ENCODE measurements at places on chromosomes 2 and 18.

GRCh38 chr2:57444752-57445430 lies 601.7 kb upstream of the VRK2 start:
- DNase-seq = no peak

DNA sequence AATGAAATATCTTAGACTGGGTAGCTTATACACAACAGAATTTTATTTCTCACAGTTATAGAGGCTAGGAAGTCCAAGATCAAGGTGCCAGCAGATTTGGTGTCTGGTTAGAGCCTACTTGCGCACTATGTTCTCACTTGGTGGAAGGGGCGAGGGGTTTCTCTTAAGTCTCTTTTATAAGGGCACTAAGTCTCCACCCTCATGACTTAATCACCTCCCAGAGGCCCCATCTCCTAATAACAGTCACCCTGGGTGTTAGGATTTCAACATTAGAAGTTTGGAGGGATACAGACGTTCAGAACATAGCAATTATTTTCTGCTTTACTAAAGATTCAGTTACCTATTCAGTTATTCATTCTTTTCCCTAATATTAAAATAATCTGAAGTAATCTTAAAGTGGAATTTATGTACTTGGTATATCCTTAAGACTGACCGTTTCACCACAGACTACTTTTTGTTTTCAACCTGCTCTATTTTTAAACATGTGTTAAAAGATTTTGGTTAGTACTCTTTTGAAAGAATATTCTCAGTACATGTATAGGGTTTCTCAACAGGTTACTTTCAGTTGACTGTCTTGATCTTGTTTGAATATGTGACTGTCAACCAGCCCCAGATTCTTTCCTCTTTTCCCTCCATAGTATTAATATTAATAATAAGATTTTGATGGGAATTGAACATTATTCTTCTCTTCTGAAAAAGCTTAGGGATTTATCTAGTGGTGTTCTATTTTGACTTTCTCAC lies 130.0 kb downstream of the TAF4B start:
- no peak for DNase-seq

DNA sequence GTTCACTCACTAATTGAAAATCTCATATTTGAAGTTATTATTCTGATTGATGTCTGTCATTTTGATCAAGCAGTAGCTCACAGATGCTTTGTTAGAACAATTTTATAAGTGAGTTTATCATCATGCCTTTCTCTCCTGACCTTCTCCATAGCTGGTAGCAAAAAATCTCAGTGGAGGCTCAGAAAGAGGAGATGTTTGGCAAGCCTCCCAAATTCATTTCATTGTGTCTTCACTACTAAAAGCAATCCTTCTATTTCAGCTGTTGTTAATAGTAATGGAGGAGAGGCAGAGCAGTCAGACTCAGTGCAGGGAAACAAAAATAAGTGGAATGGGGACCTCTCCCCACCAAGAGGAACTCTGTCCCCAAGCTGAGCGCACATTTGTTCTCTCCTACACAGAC lies 2127.8 kb upstream of the CELF4 start:
- DNase-seq = no peak

- peak; percentile 37 for DNase-seq
These were observed 28.0 kb downstream of the CROCC2 start for GRCh38 chr2:240933966-240934700.

DNA sequence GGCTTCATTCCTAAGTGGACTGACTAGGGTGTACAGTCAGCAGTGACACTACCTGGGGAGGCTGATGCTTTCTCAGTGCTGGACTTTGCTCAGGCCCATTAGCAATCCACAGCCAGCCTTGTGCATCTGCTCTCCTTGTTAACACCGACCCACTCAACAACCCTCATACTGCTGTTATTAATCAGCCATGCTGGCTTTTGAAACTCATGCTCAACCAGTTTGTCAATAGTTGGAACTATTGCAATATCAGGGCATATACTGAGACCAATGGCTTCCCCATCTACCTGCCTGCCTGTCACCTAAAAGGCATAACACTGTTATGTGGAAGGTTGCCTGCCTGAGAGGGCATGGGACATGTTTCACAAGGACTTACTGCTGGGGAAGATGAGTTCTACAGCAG lies 39.4 kb downstream of the GAD1 start:
- DNase-seq = no peak

DNA sequence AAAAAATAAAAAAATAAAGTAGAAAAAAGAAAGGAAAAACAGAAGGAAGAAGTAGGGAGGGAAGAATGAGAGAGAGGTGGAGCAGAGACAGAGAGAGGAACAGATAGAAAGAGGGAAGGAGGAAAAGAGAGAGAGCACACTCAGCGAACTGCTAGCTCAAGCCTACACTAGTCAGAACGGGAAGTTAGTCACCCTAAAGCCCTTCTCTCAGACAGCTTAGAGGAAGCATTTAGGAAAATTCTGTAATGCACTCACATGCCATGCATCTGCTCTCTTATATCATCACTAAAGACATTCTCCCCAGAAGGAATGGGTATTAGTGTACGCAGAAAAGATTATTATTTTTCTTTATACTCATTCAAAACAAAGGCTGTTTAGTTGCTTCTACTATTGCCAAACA lies 68.1 kb upstream of the SULT1C3 start:
- DNase-seq = no peak

- no peak for DNase-seq
These were observed 46.3 kb upstream of the CCBE1 start for GRCh38 chr18:59743566-59743965.

GRCh38 chr2:4180631-4181030 lies 477.3 kb downstream of the DCDC2C start:
- no peak for DNase-seq

DNA sequence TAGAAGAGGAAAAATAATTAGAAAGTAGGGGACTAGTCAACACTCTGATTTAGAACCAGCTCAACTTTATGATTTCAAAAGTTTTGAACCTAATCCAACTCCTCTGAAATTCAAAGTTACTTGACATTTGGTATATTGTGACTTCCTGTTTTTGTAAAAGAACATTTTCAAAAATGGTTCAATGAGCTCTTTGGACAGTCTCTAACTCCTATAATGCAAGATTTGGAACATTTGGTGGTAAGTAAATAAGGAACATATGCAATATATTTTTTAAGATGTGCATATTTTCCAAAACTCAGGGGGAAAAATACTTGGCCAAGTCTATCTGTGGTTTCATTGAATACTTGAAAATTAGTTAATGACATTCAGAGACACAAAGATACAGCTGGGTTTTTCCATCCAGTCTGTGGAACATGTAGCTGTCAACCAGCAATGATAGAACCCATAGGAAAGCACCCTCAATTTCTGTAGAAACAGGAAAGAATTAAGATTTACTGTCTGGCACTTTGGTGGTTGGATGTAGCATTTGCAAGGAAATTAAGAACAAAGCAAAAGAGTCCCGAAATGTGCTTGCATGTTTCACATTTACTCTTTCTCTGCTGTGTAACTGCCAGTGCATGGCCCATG lies 17.0 kb upstream of the ANKRD44 start:
- no peak for DNase-seq

GRCh38 chr2:225103737-225104141 lies 61.5 kb upstream of the DOCK10 start:
- no peak for DNase-seq

DNA sequence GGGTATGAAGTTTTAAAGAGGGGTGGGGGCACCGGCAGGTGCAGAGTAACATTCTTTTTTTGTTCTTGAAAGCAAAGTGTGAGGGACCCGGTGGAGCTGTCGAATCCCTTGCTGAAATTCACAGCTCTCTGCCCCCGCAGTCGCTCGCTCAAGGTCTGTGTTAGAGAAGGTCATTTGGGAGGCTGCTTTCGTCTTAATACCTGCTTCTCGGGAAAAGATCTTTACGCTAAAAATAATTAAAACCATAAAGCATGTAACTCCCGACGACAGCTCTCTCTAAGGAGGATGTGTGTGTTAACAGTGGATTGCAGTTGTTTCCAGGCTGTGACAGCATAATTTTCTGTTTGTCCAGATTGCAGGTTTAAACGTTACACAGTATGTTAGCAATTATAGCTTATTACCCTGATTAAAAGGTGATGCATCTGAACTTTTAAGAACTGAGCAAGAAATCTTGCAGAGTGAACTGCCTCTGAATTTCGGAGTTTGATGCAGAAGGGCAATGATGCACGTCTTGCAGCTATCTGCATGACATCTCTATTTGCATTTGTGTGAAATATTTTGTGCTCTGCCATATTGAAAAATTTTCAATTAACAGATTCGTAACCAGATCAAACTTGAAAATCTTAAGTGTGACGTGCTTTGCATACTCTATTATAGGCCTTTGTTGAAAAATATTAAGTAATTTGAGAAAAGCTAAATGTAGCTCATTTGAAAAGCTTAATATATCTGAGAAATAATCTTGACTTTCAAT lies 954 bp downstream of the RAPGEF4 start:
- DNase-seq = peak; percentile 51

DNA sequence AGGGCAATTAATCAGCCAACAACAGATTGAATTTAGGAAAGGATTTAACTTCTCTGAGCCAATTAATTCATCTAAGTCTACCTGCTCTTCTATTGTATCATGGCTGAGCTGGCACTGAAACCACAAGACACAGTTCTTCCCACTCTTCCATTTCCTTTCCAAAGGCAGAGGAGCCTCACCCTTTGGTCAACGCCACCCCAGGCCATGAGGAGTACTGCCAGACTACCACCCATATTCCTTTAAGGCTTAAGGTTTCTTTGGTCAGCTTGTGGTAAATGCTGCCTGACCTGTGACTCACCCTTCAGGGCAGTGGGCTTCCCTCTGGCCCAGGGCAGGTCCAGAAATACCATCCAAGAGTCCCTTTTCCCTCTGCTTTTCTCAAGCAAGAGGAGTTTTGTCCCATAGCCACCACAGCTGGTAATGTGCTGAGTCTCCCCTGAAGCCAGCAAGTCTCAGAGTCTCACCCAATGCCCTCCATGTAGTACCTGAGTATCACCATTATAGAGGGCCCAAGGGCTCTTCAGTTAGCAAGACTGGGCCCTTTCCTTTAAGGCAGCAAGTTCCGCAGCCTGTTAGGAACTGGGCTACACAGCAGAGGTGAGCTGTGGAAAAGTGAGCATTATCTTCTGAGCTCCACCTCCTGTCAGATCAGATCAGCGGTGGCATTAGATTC lies 900.5 kb upstream of the CRIM1 start:
- DNase-seq = peak; percentile 89

DNA sequence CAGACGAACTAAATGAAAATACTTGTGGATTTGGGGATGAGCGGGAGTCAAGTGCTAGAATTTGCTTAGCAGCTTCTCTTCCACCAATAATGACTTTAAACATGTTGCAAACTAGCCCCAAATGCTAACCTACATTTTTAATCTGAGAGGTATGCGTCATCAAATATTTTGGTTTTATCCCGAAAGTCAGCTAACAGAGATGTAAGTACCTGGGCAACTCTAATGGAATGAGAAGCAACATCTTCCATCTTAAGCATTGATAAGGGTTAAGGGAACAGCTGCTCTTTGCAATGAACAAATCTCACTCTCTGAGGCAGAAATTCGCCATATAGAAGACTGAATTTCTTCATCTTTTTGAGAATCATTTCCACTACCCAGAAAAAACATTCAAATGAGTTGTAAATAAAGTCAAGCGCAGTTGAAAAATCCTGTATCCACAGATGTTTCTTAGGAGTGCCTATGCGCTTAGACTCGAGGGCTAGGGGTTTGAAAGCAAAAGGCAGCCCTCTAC lies 926 bp upstream of the YPEL5 start:
- no peak for DNase-seq

- DNase-seq = peak; percentile 56
These were observed 182.6 kb downstream of the FSIP2 start for GRCh38 chr2:185921048-185921756.

GRCh38 chr18:51278045-51278649 lies 80.7 kb upstream of the MEX3C start:
- peak; percentile 90 for DNase-seq

DNA sequence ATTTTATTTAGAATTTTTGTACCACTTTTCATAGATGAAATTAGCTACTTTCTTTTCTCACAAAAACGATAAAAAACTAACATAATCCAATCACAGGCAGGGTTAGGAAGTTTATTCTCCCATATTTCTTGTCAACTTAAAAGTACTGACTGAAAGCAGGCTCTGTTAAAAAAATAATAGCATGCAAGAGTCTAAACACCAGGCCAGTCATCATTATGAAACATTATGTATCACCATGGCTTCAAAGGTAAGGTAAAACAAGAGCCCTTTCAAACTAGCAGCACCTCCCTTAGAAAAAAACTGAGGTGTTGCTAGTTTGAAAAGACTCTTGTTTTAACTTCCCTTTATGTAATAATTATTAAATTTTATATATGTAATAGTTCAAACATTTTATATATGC lies 848.0 kb downstream of the RNF144A start:
- DNase-seq = no peak

GRCh38 chr2:215434447-215435279 lies 1.2 kb downstream of the FN1 start:
- no peak for DNase-seq

All from endodermal cell (in vitro differentiated cells).